ENCODE measurements at places on chromosomes 12 and 14.
A peak's percentile ranks its signal among the peaks of the same experiment; 100 is the strongest.

DNA sequence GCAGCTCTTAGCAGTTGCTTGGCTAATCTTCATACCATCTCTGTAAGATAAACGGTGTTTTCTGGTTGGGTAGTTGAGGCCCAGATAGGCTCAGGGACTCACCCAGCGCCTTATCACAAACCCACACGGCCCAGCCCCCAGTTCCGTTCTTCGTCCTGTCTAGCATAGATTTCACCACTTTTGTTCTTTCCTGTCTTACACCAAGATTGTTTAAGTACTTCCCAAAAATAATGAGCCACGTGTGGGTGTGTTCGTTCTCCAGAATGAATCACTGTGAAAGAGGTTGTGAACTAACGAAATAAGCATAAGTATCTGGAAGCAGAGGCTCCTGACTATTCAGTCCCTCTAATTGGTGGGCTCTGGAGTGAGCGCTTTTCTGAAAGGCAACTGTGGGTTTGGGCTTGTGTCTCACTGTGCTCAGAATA, 21.4 kb downstream of the ACVR1B start:
- peak; percentile 60 for DNase-seq

DNA sequence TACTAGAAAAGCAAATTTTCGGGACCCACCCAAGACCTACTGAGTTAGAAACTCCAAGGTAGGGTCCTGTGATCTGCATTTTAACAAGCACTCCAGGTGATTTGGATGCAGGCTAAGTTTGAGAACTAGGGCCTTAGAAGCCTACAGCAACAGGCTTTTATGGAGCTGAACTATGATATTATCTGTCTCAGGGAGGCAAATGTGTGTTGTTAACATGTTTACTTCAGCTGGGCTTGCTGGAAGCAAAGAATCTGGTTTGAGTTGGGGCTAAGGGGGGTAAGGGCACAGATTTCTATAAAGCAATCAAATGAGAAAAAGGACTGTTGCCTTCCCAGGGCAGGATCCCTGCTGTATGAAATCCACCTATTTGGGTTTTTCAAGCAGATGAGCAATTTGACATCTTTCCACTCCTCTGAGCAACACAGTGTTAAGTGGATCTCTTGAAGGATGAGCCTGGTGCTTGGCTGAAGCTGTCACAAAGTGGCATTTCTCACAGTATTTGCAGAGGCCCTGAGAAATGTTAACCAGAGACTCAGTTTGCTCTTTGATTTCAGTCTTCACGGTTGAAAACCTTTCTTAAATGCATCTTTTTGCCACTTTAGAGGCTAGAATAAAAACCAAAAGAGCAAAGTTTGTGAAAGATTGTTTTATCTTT, 36.2 kb upstream of the SOCS2 start:
- no peak for DNase-seq

DNA sequence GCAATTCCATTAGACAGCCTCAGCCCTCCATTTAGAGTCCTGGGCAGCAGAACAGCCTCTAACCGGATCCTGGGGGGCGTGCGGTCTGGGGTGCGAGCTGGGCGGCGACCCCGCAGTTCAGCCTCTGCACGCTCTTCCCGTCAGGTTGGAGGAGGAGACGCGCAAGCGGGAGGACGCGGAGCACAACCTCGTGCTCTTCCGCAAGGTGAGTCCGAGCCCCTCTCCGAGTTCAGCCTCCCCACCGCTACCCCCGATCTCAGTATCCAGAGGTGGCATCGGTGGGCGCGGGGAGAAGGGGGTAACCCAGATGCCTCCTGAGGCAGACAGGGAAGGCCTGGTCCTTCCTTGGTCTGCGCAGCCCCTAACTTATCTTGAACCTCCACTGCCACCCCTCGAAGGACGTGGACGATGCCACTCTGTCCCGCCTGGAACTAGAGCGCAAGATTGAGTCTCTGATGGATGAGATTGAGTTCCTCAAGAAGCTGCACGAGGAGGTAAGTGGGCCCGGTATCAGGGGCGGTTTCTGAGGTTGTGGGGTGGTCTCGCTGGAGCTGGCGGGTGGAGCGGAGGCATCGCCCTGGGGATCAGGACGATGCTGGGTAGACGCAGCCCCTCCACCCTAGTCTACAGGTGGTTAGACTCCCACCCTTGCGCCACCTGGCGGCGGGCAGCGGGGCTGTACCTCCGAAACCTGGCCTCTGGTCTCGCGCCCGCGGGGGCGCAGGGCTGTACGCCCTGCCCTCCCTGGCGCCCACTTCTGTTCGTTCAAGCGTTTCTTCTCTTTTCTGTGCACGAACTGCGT, 1.3 kb downstream of the PRPH start:
- DNase-seq = peak; percentile 26

DNA sequence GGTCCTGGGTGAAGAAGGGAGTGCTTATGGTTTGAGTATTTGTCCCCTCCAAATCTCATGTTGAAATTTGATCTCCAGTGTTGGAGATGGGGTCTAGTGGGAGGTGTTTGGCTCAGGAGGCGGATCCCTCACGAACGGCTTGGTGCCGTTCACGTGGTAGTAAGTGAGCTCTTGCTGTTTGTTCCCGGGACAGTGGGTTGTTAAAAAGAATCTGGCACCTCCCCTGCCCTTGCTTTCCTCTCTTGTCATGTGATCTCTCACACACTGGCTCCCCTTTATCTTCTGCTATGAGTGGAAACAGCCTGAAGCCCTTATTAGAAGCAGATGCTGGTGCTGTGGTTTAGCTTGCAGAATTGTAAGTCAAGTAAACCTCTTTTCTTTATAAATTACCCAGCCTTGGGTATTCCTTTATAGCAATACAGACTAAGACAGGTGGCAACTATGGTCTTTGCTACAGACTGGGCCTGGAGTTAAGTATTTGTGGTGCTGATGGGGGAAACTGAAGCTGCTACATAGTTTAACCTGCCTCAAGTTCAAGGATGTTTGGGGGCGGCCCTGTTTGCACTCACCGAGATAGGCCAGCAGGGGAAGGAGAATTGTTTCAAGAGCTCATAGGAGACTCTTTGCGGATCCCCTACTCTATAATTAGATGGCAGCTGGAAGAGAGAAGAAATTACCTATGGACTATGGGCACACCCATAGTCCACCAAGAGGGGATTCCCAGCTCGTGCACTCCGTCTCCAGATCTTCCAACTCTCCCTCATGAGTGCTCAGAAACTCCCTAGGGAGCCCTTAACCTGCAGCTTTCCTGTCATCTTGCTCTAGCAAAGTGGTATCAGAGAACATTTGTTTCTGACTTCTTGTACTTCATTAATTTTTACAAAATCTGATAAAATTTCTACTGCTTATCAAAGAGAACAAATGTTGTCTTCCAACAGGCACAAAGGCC, 164.6 kb downstream of the SLC15A5 start:
- peak; percentile 3 for DNase-seq

- peak; percentile 61 for DNase-seq
These were observed at the start of gene PLXNC1 for GRCh38 chr12:94147991-94148738. Gene PLXNC1, plus strand, starts transcription at chr12:94148577. Its CDS starts 395 bp downstream, at chr12:94148972.

GRCh38 chr12:89250636-89251035, 101.7 kb downstream of the DUSP6 start:
- no peak for DNase-seq

GRCh38 chr14:31219169-31219568, 11.6 kb upstream of the HECTD1 start:
- DNase-seq = peak; percentile 57

All from EH (cell line).